ENCODE measurements at places on chromosomes 12 and 14.

- DNase-seq, result no peak
These were observed 673.0 kb downstream of the AACS start for GRCh38 chr12:125738211-125738610.

DNA sequence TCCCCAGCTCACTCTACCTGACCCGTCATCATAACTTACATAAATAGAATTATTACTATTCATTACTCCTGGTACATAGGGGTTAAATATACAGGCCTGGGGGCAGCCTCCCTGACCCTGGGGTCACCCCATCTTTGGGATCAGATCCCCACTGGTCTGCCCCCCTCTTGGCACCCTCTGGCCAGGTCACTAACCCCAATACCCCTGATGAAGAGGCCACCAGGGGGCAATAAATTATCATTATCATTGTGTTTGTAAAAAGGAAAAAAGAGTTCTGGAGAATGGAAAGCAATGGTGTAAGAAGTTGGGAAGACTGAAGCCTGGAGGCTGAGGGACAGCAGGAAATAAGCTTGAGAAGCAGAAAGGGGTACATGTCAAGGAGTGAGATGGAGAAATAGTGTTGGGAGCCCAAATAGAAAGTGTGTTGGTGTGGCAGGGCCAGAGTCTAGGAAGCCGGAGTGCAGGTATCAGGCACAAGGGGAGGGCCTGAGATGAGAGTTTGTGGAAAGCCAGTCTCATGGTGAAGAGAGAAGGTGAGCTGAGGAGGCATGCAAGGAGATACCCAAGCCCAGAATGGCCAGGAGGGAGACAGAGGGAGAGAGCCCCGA is 6.1 kb upstream of the AAAS start:
- DNase-seq, result peak; percentile 26

- no peak for DNase-seq
These were observed 15.6 kb downstream of the CLECL1 start for GRCh38 chr12:9717070-9717925.

DNA sequence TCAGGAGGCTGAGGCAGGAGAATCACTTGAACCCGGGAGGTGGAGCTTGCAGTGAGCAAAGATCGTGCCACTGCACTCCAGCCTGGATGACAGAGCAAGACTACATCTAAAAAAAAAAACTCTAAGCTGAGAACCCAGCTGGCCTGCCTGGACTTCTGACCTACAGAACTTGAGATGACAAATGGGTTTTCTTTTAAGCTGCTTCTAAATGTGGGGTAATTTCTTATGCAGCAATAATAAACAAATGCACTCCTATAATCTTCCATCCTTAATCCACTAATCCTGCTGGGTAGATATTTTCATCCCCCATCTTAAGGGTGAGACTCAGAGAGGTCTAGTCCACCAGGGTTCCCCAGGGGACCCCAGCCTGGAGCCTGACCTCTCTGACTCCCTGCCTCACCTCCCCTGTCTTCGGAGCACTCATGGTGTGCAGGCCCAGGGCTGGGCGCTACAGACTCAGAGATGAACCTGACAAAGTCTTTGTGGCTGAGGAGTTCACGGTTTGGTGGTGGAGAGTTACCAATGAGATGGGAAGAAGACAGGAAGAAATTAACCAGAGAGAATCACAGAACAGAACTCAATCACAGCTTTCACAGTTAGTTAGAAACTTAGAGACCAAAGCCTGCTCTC is 39.7 kb upstream of the BDKRB2 start:
- DNase-seq, result no peak

- DNase-seq, result peak; percentile 59
These were observed 40.1 kb upstream of the EVL start for GRCh38 chr14:100025111-100025510.

DNA sequence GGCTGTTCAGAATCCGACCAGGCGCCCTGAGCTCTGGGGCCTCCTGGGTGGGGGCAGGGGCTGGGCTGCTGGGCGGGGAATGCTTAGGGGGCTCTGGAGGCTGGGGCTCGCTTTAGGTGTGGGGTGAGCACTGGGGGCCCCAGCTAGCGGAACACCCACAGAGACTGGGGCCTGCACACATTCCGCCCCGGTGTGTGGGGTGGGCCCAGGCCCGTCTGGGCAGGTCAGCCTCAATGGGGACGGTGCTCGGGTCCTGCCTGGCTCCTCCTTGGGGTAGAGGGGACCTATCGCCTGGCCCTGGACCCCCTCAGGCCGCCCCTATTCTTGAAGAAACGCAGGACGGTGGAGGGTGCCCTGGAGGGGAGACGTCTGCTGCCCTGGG is 364.8 kb downstream of the TMEM121 start:
- no peak for DNase-seq

DNA sequence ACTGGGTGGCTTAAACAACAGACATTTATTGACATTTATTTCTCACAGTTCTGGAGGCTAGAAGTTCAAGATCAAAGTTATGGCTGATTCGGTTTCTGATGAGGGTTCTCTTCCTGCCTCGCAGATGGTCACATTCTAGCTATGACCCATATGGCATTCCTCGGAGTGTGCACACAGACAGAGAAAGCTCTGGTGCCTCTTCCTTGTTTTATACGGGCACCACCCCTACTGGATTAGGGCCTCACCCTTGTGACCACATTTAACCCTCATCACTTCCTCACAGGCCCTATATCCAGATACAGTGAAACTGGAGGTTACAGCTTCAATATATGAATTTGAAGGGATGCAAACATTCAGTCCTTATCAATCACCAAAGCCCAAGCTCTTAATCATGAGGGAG is 77.0 kb upstream of the OVCH1 start:
- no peak for DNase-seq

DNA sequence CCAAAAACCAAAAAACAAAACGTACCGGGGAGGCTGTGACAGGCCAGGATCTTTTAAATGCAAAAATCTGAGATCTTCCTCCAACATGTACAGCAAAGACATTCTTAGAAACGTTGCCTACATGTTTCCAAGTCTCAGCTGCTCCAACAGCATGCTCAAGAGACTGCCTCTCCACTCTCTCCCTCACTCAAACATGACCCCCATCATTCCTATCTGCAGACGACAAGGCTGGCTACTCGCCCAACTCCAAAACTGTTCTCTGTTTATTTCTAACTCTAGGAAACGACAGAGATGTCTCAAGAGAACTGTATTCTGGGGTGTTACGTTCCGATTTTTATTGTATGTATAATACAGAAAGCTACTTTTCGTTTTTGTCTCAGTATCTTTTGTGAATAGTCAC is 57.5 kb upstream of the TMCC3 start:
- peak; percentile 6 for DNase-seq

- DNase-seq, result no peak
These were observed 389.2 kb downstream of the TMEM117 start for GRCh38 chr12:44225149-44225510.

- peak; percentile 6 for DNase-seq
These were observed 311.7 kb upstream of the E2F7 start for GRCh38 chr12:77377116-77377515.

GRCh38 chr14:71834284-71835204 is 97.7 kb upstream of the RGS6 start:
- no peak for DNase-seq

GRCh38 chr12:69512820-69513219 is 42.6 kb downstream of the FRS2 start:
- peak; percentile 54 for DNase-seq

DNA sequence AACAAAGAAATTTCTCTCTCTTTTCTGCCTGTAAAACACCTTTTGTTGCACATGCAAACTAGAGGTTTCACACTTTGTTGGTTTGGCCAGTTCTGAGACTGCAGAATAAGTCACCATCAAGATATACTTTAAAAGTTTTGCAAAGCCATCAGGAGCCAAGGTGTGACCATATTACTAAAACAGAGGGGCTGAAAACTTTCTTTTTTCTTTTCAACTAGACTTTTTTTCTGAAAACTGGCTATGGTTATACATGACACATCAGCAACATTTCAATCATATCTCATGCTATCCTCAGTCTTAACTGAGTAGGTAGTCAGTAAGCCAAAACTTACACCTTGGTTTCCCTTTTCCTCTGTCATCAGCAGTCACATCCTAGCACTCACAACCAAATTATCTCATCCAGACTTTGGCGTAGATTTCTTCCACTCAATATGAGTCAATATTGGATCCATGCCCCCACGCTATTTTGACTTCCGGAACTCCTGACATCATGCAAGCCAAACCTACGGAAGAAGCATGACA is 4.1 kb upstream of the IFNG start:
- DNase-seq, result no peak

All from EL (cell line).